ENCODE measurements at places on chromosomes 1 and 21.

- DNase-seq = no peak
These were observed 42.2 kb downstream of the ATP1B1 start for GRCh38 chr1:169148472-169149252.

DNA sequence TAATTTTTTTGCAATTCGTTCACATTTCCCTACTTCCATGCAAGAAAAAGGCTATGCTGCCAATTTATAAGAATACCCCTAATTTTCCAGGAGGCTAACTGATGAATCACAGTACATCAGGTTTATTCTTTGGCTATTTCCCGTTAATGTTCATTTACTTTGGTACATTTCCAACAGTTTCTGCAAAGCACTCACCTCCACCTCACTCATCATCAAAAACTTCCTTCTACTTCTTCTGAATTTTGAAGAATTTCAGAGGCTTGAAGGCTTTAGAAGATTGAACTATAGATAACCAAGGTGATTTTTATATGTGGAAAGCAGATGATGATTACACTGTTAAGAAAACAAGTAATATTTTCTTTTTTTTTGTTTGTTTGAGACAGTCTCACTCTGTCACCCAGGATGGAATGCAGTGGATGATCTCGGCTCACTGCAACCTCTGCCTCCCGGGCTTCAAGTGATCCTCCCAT, 60.5 kb upstream of the HP1BP3 start:
- no peak for DNase-seq

GRCh38 chr1:246639732-246640131, 73.5 kb downstream of the CNST start:
- DNase-seq = no peak

- DNase-seq = no peak
These were observed 127.5 kb upstream of the DNAH14 start for GRCh38 chr1:224801844-224802490.

DNA sequence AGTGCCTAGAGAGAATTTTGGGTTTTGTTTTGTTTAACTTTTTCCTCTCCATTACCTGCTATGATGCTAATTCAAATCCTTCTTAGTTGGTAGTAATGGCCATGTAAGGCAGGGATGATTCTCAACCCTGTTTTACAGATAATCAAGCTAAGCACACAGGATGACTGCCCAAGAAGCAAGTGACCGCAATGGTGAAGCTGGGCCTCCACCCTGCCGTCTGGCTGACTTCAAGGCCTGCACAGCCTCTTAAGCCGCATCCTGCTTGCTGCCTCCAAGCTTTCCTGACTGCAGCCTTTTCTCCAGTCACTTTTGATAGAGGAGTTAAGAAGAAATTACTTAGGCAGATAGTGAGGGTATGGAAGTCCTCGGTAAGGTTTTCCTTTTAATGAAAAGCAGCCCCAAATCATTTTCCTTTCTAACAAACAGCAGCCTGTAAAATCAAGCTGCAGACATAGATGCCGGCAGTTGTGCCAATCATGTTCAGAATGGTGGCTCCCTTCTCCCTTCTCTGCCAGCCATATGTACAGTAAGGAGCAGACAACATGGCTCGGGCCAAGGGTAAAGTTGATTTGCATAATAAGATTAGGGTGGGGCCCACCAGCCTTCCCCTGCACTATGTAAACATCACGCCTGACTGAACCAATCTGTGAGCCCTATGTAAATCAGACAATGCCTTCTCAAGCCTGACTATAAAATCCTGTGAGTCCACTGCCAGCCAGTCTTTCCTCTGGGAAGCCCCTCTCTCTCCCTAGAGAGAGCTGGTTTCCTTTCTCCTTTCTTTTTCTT, 8.8 kb upstream of the CTBS start:
- DNase-seq = no peak

DNA sequence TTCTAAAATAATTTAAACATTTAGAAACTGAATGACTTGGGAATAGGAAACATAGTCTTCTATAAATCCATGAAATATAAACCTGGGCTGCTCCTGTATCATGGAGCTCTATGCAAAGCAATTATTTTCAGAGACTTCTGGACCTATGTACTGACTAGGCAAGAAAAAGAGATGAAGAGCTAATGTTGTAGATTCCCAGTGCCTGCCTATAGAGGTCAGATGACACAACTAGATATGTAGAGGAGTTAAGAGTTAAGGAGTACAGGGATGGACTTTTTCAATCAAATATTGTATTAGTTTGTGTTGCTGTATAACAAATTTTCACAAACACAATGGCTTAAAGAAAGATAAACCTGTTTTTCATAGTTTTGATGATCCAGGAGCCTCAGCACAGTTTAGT, 1434.5 kb downstream of the KCNT2 start:
- DNase-seq = no peak

DNA sequence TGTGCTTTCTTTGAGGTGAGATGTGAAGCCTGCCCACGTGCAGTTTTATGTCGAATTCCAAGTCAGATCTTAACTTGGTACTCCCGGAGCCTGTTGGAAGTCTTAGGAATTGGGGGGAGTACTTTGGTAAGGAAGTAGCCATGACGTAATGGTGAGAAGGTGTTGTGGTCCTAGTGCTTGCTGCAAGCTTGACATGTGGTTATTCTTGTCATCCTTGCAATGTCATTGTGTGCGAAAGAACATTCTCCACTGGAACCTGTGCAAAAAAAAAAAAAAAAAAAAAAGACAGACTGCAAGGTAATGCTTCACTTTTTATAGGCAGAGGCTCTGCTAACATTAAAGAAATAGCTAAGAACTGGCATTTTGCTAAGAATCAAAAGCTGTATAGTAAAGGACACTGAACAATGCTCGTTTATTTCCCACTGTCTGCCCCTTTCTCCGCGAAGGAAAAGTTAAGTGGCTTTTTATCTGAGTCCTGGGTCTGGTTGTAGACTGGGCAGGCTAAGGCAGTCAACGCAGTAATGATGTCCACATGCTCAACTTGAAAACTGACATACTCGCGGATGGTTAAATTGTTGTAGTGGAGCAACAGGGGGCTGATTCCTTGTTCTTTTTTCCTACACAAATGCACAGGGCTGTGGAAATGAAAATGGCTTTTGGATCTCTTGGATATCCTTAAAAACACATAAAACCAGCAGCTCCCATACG, 2.1 kb downstream of the KAZN start:
- DNase-seq = no peak

DNA sequence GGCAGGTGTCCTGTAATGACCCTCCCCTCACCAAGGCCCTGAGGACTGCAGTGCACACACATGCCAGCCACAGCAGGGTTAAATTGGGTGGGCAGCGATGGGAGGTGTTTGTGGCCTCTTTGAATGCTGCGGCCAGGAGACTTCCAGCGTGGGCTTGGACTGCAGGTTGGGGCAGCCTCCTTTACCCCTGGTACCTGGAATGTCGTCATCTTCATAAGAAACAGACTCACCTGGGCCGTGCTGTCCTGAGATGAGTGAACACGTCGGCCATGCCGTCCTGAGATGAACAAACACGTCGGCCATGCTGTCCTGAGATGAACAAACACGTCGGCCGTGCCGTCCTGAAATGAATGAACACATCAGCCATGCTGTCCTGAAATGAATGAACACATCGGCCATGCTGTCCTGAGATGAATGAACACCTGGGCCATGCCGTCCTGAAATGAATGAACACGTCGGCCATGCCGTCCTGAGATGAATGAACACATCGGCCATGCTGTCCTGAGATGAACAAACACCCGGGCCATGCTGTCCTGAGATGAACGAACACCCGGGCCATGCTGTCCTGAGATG, 50.1 kb upstream of the COL6A1 start:
- no peak for DNase-seq

DNA sequence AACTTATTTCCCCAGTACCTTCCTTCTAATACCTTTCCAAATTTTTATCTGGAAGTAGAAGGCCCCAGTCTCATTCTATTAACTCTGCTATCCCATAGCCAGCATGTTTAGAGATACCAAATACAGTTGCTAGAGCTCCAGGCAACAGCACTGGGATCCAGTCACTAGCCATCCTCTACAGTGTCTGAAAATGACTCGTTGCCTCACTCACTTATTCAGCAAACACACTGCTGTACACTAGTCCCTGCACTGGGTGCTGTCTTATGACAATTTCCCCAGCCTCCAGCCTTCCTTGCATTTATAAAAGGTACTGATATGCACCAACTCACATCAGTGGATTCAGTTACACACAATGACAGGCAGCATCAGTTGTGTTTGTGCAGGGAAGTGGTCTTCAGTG, 179.0 kb downstream of the DSCAM start:
- no peak for DNase-seq

DNA sequence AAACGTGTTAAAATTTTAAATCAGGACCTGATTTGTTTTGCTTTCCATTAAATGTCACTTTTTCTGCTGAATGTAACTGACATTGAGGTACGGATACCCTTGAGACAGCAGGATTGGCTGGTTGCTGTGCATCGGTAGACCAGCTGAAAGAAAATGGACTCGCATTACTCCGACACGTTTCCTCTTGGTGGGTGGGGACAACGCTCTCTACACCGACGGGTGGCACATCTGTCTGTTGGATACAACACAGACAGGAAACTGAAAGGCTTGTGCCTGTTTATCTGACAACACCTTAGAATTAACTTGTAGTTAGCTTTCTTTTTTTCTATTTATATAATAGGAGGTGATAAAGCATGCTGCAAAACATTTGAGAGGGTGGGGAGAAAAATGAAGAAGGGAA, 19.4 kb downstream of the PRPF38A start:
- DNase-seq = no peak

DNA sequence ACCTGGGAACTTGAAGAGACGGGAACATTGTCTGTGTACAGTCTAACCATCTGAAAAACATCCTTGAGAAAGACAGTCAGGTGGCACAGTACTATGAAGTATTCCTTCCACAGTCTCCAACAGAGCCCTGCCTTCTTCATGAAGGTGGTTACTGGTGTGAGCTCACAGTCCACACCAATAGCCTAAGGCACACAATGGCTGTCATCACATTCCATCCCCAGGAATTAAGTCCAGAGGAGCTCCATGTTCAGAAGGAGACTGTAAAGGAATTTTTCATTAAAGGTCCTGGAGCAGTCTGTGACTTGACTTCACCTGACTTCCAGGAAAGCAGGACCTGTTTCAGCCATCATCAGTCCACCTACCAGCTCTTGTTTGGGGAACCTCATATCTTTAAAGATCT, 180.2 kb downstream of the C1orf21 start:
- DNase-seq = no peak

DNA sequence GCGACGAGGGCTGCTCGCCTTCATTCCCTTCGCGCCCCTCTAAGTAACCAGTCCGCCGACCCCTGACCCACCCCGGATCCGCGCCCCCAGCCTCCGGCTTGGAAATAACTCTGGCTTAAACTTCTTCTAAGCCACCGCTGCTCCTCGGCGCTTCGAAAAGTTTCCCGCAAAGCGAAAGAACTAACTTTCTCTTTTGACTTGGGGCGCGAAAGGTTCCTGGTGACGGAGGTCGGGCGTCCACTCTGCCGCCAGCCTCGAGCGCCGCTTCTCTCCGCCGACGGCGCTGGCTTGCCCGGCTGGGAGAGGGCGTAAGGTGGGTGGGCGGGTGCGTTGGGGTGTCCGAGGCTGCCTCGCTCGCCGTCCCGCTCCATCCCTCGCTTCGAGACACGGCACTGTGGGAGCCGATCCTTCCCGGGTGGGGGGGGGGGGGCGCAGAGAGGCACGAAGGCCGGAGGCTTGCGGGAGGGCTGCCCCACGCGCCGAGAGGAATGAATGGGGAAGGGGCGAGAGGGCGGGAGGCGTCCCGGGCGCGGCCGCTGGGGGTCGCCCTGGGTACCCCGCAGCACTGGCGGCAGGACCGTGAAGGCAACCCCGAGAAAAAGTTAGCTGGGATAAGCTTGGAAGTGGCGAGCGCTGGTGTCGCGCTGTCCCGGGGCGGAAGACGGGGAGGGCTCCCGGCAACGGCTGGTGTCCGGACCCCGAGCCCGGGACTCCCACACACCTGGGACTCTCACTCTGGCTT, 569 bp downstream of the ATF3 start:
- DNase-seq = peak; percentile 57

GRCh38 chr1:14986168-14986567, 167.4 kb upstream of the TMEM51 start:
- no peak for DNase-seq

- no peak for DNase-seq
These were observed 8.4 kb downstream of the SLC35E2B start for GRCh38 chr1:1684031-1684681.

GRCh38 chr1:204680051-204680450, 5.5 kb downstream of the LRRN2 start:
- no peak for DNase-seq

DNA sequence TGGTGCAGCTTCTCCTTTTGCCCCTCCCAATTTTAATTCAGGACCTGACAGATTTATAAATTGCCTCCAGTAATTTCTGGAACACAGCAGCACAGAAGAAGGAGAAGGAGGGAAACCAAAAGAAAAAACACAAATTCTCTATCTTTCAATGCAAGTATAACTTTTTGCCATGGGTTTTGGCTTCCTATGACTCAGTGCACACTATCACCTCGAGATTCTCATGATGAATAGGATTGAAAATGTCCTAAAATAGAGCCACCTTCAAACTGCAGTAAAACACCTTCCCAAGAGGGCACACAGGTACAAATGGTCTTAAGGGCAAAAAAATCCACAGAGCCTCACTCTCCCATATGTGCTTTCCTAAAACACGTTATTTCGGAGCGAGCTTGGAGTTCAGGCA, 113.6 kb downstream of the HLCS start:
- no peak for DNase-seq

- no peak for DNase-seq
These were observed 86.3 kb upstream of the SOD1 start for GRCh38 chr21:31573217-31573616.

GRCh38 chr1:185857442-185857841, 123.3 kb downstream of the HMCN1 start:
- no peak for DNase-seq

GRCh38 chr1:205518661-205519540, 14.4 kb downstream of the CDK18 start:
- DNase-seq = peak; percentile 17
